ENCODE measurements at places on chromosomes 1 and 21. TPM values are rescaled to one million over a fixed set of nuclear protein-coding genes. Genes with fewer than 3 reads are reported as not detected.

DNA sequence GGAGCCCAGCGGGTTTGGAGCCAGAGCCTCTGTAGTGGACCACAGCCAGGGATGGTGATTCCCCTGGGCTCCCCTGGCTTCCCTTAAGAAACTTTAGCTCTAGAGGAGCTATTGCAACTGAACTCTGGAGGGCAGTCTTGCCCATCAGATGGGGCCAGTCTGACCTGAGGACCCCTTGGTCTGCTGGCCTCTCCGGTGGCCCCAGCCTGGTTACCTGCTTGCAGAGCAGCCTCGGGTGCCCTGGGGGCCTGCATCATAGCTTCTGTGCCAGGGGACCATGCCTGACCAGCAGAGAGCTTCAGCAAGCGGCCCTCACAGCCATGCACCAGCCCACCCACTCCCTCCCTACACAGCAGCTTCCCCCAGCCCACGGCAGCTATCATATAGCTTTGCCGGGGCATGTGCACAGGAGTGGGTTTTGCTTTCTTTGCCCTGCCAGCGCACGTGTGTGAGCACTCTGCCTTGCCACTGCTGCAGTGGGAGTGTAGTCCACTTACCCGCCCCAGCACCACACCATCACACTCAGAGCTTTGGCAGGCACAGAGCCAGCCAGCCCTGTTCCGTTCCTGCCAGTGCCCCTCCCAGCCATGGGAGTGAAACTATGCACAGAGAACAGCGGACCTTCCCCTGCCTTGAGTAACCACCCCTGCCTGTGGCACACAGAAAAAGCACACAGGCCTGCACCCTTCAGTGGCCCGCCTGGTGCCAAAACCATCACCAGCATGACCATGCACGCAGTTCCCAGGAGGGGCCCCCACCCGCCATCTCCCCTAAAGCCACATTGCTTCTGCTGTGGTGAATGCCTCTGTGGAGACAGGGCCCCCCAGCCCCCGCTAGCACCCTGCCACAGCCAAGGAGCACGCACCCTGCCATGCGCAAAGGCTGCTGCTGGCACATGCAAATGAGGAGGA, 442.9 kb upstream of the NEGR1 start:
- DNase-seq: no peak

DNA sequence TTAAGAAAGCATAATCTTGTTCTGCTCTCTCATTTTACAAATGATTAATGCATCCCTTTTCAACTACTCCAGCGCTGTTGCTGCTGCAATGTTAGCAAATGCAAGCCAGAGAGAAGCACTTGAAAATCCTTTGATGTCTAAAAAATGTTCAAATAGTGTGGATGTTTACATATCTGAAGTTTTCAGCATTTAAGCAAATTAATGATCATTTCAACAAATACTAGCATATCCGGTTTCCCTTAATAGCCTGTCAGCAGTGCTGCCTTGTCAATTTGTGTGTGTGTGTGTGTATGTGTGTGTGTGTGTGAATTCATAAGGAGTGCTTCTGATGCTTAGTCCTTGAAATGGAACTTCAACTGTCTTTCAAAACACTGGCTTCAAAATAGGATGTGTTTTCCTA, 48.1 kb upstream of the WNT2B start:
- DNase-seq: no peak

DNA sequence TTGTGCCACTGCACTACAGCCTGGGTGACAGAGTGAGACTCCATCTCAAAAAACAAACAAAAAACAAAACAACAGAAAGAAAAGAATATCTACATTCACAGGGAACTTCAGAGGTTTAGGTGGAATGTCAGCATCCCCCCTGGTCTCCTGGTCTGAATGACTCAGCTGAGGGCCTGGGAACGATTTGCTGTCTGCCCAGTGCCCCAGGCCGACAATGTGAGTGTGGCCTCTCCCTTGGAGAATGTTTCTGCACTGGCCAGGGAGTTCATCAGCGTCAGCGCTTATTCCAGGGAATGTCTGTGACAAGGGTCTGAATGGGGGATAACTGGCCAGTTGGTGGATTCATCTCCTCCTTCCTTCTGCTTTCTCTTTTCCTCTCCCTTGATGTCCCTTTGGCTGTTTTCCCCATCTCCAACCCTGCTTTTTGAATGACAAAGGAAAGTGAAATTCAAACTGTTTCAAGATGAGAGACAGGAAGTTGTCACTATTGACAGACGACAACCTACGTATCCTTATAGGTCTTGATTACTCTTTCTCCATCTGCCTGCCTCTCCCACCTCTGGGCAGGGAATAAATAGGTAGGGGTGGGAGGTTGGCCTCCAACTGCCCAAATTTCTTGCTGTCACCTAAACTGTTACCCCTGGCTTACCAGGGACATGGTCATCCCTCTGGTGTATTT, 213.1 kb downstream of the HHAT start:
- no peak for DNase-seq

DNA sequence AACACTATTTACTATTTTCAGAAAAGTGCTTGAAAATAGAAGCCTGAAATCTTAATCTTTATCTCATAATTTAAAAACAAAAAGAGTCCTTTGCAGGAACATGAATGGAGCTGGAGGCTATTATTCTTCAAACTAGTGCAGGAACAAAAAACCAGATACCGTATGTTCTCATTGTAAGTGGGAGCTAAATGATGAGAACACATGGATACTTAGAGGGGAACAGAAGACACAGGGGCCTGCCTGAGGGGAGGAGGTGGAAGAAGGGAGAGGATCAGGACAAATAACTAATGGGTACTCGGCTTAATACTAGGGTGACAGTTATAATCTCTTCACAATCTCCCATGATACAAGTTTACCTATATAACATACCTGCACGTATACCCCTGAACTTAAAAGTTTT, 176.3 kb downstream of the SDCCAG8 start:
- DNase-seq: no peak

DNA sequence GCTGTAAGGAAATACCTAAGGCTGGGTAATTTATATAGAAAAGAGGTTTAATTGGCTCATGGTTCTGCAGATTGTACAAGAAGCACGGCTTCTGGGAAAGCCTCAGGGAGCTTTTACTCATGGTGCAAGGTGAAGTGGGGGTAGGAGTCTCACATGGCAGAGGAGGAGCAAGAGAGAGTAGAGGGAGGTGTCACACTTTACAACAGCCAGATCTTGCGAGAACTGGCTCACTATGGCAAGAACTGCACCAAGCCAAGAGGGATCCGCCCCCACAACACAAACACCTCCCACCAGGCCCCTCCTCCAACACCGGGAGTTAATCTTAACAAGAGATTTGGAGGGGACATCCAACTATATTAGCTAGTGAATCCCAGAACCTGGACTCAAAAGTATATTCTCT, 135.4 kb upstream of the SOD1 start:
- DNase-seq: no peak

RASAL2 gene
- total RNA-seq: 10.1 TPM

All from epithelial cell of proximal tubule (primary cell).